ENCODE measurements at places on chromosomes 2 and 18. TPM values are rescaled to one million over a fixed set of nuclear protein-coding genes. Genes with fewer than 3 reads are reported as not detected.

Gene ERBB4
- 0.12 TPM for total RNA-seq

Gene LYPD1
- total RNA-seq, result 1.6 TPM

Gene GALNT13
- 0.04 TPM for total RNA-seq

Gene LRRC30
- total RNA-seq, result not detected

Gene CNRIP1
- total RNA-seq, result 1.6 TPM

Gene RNF125
- 1.8 TPM for total RNA-seq

Gene OST4
- 258 TPM for total RNA-seq

Gene MAPK4
- total RNA-seq, result 0.12 TPM

Gene IL1F10
- total RNA-seq, result not detected

Gene KCNJ13
- not detected for total RNA-seq

Gene DSC2
- total RNA-seq, result 434 TPM

Gene HNMT
- 2.5 TPM for total RNA-seq

Gene COA5
- total RNA-seq, result 11.9 TPM

Gene CHRND
- not detected for total RNA-seq

Gene POTEE
- 0.12 TPM for total RNA-seq

Gene RND3
- 62.3 TPM for total RNA-seq

Gene UGT1A5
- 0.68 TPM for total RNA-seq

Gene FOXI3
- not detected for total RNA-seq

Gene AQP4
- 0.08 TPM for total RNA-seq

Gene GYPC
- total RNA-seq, result 4.9 TPM

Gene DCC
- total RNA-seq, result not detected

Gene PSTPIP2
- total RNA-seq, result 4.7 TPM

Gene C2orf42
- 4.9 TPM for total RNA-seq

Gene TRIM54
- total RNA-seq, result 0.16 TPM

Gene ARHGAP25
- total RNA-seq, result 3.1 TPM

Gene CRACDL
- 6.6 TPM for total RNA-seq

Gene STON1
- 2.4 TPM for total RNA-seq

Gene CCDC85A
- 0.24 TPM for total RNA-seq
